RWPE1 (cell line): ENCODE measurements at places on chromosomes 13 and 19.

GRCh38 chr13:66128692-66129269 lies 1101.4 kb downstream of the PCDH9 start:
- DNase-seq = no peak

DNA sequence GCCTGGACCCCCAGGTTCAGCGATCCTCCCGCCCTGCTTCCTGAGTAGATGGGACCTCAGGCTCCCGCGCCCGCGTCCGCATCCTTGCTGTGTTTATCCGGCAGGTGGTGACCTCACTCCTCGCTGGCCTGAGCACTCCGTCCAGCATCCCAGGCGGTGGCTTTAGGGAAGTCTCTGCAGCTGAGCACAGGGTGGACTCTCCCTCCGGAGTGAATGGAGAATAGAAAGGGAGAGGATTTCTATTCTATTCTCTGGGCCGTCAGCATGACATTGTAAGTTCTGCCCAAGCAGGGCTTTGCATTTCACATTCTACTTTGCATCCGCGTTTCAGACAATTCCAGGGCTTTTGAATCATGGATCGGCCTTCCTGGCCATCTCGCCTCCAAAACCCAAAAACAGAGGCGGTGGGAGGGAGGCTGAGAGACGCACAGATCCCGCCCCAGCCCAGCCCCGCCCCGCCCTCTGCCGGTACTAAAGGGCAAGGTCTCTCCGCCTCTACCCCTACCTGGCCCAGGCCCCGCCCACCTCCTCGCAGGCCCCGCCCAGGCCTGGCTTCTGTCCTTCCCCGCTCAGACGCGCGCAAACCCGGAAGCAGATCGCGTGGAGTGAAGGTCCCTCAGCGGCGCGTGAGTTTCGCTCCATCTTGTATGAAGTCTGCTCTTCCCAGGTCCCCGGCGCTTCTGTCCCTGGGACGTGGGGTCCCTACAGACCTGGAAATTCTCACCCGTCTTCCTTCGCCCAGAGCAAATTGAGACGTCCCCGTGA lies at the start of gene ZNF525:
TSS of gene ZNF525 (plus strand) at position 572 of the 765 bp plus-strand sequence. CDS start 6,577 bp downstream, outside the sequence.
- peak; percentile 91 for DNase-seq

DNA sequence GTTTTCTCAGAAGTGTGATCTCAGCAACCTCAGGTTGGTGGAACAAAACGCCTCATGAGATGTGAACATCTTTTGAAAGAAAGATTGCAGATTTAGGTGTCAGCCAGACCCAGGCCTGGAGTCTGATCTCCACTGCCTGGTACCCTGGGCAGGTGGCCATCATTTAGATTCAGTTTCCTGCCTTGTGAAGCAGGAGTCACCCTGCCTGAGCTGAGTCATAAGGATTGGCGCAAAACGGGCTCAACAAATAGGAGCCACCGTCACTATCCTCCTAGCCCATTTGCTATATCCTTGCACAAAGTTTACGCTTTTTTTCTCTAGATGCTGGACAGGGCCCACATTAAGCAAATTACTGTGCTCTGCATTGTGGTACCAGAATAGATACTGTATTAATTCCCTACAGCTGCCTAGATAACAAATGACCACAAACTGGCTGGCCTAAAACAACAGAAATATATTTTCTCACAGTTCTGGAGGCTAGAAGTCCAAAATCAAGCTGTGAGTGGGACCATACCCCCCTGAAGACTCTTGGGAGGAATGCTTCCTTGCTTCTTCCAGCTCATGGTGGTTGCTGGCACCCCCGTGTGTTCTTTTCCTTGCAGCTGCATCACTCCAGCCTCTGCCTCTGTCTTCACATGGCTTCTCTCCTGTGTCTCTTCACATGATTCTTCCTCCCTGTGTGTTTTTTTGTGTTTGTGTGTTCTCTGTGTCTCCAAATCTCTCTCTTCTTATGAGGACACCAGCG lies 38.2 kb downstream of the TNFSF11 start:
- DNase-seq = no peak

DNA sequence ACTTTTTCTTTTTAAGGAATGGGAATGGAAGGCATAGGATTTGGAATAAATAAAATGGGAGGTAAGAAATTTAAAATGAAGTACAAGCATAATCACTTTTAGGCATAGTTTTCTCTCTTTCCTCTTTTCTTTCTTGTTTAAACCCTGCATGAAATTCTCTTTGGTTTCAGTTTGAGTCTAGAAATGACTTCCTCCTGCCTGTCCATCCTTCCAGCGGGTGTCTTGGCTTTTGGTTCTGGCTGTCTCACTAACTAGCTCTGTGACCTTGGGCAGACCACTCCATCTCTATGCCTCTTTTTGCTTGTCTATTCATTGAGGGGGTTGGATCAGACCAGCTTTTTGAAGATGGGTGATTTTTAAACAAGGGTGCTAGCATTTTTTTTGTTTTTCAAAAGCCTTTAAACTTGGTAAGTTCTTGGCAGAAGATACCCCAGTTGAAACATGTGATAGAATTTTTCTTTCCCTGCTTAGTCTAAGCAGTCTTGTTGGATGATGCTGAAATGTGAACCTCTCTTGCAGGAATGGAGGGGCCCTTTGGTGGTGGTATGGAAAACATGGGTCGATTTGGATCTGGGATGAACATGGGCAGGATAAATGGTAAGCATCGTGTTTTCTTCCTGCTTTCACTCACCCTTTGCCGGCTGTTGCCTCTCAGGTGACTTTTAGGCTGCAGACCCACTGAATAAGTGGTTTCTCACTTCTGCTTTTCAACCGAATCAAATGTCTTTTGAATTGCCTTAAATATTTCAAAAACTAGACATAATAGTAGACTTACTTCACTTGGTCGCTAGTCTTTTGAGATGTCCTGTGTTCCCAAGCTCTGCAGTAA lies 28.6 kb downstream of the PRAM1 start:
- DNase-seq = no peak

DNA sequence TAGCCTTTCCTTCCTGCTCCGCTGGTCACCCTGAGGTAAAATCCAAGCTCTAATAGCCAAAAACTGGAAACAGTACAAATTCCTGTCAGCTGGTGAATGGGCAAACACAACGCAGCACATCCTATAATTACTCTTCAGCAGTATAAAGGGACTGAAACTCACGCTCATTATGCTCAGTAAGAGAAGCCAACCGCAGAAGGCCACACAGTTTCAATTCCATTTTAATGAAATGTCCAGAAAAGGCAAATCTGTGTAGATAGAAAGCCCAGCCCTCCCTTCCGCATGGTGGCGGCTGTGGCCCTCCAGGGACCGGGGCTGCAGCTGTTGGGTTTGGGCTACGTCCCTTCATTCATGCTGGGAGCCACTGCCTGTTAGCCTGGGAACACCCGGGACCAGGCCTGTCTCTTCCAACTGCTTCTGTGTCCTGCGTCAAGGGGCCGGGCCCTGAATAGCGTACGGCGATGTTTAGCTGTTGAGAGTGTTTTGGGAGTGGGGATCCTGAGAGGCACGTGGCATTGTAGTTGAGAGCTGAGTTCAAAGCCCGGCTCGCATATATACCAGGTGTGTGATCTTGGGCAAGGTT lies 23.5 kb downstream of the NKPD1 start:
- no peak for DNase-seq

DNA sequence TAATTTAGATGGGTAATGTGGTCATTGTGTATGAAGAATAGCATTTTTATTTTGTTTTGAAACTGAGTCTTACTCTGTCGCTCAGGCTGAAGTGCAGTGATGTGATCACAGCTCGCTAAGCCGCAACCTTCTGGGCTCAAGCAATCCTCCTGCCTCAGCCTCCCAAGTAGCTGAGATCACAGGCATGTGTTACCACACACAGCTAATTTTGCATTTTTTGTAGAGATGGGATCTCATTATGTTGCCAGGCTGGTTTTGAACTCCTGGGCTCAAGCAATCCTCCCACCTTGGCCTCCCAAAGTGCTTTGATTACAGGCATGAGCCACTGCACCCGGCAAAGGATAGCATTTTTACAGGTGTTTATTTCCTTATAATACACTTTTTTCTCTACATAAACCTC lies 36.6 kb downstream of the SERTM1 start:
- DNase-seq = no peak
